Activated CD4-positive, alpha-beta T cell treated with anti-CD3 and anti-CD28 coated beads for 24 hours (primary cell): ENCODE measurements at places on chromosomes 16 and 17.

DNA sequence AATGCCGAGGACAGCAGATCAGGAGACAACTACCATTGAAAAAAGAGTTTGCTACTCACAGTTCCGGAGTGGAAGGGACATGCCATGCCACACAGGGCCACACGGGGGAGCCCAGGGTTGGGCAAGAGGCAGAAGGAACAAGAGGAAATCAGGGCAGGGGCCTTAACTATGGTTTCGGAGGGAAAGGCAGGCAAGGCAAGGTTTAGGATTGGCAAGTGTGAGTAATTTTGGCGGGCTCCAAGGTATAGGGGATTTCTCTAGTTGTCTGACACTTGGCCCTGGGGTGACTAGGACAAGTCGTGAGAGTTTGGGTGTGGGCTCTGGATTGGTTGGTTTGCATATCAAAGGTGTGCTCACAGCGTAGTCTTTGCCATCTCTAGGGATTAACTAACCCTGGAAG is 27.0 kb upstream of the NTN1 start:
- peak; percentile 58 for DNase-seq

GRCh38 chr17:44004761-44005526 is 522 bp downstream of the NAGS start:
- no peak for DNase-seq

- no peak for DNase-seq
These were observed 1.5 kb downstream of the CDYL2 start for GRCh38 chr16:80802902-80803301.

DNA sequence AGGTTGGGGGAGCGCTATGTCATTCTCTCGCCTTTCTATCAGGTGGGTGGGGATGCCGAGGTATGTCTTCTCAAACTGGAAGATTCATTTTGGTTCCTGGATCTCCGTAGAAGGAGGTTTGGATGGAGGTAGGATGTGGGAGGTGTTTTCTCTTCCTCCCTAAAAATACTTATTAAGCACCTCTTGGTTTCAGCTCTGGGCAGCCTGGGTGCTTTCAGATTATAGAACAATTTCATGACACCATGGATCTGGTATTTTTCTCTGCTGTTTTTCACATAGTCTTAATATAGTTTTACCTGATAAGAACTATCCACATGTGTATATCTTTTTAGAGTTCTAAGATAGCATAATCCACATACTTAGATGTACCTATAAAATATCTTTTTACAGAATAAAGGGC is 92.9 kb downstream of the YPEL2 start:
- DNase-seq, result no peak

- peak; percentile 20 for DNase-seq
These were observed 4.7 kb upstream of the CHD3 start for GRCh38 chr17:7883781-7884386.

DNA sequence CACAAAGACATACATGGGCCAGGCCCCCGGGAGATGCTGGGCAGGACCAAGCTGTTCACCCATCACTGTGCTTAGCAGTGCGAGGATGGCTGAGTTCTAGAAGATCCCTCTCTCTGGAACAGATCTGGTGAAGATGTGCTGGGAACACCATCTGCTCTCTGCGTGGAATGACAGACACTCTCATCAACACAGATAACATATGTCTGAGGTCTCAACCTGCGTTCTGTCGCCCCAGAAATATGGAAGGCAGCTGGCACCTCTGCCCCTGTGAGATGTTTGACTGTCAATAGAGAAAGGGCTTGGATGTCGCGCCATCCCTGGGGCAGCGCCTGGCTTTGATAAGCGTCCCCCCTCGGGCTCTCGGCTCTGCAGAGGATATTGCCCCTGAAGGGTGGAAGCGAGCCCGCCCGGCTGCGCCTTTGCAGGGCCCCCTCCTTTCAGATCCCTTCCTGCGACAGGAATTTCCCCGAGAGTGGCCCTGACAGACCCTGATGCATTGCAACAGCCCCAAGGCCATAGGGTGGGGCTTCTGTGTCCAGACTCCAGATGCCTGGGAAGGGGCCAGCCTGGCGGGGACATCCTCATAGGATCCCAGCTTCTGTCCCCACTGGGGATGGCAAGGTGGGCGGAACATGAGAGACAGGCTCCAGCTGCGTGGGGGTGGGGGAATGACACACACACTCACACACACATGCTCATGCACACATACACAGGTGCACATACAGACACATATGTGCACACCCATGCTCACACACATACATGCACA is 86.9 kb upstream of the ZNF469 start:
- DNase-seq, result no peak

- DNase-seq, result no peak
These were observed 4.2 kb upstream of the KRT24 start for GRCh38 chr17:40707745-40708144.
